ENCODE measurements at places on chromosomes 2 and 18. TPM values are rescaled to one million over a fixed set of nuclear protein-coding genes. Genes with fewer than 3 reads are reported as not detected.
A peak's percentile ranks its signal among the peaks of the same experiment; 100 is the strongest.

DNA sequence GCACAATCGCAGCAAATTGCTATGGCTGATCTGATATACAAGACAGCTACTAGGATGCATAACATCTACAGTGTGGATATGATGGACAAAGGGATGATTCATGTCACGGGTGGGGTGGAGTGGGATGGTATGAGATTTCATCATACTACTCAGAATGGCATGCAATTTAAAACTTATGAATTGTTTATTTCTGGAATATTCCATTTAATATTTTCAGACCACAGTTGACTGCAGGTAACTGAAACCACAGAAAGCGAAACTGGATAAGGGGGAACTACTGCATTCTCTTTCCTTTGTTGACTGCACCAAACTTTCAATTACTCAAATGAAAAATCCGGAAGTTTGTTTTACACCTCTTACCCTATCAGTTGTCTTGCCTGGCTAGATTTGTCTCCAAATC lies 94.4 kb upstream of the NEUROD1 start:
- DNase-seq: no peak

DNA sequence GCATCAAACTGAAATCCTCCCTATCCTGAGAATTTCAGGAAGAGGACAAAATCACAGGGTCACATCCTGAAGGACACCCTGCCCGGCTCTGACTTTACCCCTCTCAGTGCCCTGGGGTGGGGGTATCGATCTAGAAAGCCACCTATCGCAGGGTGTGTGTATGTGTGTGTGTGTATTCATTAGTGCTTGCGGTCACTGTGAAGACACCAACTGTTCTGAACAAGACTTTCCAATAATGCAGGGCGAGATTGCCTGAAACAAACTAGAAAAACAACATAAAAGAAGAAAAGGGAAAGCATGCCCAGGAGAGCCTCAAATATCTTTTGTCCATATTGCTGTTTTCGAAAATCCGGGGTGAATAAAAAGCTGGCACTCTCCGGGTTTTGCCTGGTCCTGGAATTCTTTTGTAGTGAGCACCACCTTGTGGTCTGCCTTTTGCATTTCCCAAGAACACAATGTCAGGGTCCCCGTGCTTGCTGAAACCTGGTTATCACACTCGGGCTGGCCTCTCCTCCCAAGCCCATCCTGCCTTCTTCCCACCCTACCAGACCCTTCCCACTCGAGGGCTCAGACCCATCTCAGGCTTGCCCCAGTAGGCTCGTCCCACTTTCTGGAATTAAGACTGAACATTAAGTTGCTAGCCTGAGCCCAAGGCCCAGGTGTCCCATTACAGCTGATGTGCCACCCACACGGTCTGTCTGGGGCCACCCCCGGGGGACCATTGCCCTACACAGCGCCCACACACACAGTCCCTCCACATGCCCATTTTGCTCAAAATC lies 25.0 kb upstream of the COPS8 start:
- peak; percentile 65 for DNase-seq

DNA sequence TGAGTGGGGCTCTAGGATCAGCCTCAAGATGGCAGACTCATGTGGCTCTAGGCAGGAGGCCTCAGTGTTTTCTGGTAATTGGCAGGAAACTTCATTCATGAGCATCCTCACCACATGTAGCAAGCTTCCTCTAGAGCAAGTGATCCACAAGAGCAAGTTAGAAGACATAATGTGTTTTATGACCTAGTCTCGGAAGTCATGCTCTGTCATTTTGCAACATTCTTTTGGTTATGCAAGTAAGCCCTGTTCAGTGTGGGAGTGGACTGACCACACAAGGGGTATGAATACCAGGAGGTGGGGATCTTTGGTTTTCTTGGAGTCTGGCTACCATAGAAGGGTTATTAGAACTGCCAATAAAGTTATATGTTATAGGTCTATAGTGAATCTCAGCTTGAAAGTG lies 66.8 kb upstream of the STK39 start:
- DNase-seq: no peak

DNA sequence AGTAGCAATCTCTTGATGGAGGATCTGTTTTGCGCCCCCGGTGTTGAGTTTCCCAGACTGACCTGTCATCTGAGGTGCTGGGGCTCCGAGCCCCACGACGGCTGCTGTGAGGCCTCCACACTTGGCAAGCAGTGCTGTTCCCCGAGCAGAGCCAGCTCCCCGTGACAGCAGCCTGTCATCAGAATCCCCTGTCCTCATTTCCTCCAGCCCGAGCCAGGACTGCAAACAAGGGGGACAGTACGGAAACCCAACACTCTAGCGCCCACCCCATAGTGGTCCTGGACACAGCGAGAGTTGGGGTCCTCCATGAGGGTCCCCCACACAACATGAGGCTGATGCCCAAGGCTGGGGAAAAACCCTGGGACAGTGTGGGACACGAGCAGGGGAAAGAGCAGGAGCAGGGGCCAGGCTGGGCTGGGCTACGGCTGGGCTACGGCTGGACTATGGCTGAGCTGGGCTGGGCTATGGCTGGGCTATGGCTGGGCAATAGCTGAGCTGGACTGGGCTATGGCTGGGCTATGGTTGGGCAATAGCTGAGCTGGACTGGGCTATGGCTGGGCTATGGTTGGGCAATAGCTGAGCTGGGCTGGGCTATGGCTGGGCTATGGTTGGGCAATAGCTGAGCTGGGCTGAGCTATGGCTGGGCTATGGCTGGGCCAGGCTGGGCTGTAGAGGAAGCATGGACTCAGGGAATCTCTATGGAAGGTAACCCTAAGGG lies 1.5 kb upstream of the KLHL30 start:
- no peak for DNase-seq

MGAT5 gene
- total RNA-seq: 64.4 TPM

GRCh38 chr2:151042964-151043363 lies 218.7 kb downstream of the RBM43 start:
- no peak for DNase-seq

- DNase-seq: peak; percentile 33
These were observed 30.6 kb upstream of the GPD2 start for GRCh38 chr2:156405586-156405985.

GRCh38 chr2:47073641-47074040 lies 81.5 kb downstream of the STPG4 start:
- DNase-seq: no peak

PRPF40A gene
- 86.8 TPM for total RNA-seq

DNA sequence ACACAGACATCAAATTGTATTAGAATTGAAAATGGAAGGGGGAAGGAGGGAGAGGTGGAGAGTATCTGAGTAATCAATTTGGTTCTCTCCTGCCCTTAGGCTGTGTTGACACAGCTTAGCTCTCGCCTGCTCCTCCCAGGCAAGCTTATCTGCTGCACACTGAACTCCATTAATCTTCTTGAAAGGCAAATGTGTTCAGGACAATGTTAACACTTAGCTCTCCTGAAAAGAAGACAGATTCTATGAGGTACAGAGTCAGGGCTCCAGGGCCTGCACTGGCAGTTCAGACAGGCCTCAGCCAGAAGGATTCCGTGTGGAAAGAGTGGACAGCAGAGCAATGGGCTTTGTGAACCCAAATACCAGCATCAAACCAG lies 430.0 kb upstream of the TNP1 start:
- DNase-seq: no peak

SLC9A4 gene
- not detected for total RNA-seq

SCN3A gene
- total RNA-seq: 12.5 TPM

TTC32 gene
- 13.5 TPM for total RNA-seq

MAL gene
- total RNA-seq: 16.1 TPM

DNA sequence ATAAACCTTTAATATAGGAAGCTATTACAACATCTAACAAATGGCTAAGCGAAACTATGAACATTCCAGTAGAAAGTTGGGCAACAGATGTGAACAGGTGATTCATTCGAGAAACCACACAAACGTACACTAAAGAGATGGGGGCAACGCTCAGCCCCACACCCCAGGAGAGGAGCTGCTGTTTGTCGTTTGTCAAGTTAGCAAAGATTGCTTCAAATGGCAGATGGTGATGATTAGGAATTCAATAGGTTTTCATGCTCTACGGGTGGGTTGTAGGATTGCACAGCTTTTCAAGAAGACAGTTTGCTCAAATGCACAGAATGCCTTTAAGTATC lies 154.7 kb upstream of the HDAC4 start:
- DNase-seq: no peak

DNA sequence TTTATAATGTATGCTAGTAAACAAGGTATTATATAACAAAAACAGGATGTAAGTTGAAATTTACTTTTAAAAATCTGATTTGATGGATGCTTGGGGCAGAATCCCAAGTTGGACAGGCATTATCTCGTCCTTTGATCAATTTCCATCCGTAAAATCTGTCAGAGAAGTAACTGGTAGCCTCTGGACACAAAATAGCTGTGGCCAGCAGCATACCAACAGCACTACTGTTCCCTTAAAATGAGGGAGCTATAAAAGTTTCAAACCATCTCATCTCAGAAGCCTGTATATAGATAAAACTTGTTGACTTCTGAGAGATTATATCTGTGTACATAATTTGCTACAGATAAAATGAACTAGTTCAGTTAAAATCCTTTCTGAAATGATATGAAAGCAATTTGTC lies 14.7 kb upstream of the METAP1D start:
- DNase-seq: no peak

DNA sequence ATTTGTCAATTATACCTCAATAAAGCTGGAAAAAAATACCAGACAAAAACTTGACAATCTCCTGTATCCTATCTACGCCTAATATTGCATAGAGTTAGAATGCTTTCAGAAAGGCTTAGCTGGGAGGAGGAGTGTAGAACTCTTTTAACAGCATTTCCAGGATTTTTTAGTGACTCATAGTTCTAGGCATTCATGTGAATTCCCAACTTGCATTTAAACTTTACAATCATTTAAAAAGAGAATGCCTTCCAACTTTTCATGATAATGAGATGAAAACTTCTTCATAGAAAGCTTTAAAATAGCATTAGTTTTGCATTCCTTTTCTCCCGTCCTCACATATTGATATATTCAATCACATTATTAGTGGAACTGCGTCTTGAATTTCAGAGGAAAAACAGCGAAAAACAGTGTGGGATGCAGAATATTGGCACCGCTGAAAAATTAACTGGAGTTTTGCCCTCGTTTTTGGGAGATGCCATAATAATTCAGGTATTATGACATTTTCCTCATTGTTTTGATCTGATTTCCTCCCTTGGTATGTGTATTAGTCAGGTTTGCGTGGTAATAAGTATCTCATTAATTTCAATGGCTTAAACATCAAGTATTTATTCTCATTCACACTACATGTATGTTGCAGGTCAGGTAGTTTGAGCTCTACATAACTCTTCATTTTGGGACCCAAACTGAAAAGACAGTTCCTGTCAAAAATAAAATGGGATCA lies 293.2 kb upstream of the FIGN start:
- no peak for DNase-seq

LTBP1 gene
- 5.1 TPM for total RNA-seq

GRCh38 chr18:12744103-12744502 lies 41.3 kb downstream of the PSMG2 start:
- no peak for DNase-seq

TMEM178A gene
- total RNA-seq: 3.3 TPM

DNA sequence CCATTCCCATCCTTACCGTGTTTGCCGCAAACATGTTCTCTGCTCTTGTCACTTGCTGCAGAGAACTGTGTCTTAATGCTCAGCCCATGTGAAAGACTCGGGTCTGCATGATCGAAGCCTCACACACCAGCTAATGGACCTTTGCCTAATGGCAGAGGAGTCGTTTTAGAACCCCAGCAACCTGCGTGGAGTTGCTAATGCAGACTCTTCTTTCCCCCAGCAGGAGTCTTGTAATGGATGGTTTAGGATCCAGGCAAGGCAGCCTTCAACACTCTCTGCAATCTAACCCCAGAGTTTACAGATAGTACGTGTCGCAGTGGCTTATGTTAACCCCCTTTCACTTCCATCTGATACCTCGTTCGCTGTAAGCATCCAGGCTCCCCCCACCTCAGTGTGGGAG lies 316.4 kb downstream of the AGAP1 start:
- DNase-seq: no peak

- no peak for DNase-seq
These were observed 65.8 kb upstream of the PIEZO2 start for GRCh38 chr18:11215216-11215615.

SNED1 gene
- 66.7 TPM for total RNA-seq

DNA sequence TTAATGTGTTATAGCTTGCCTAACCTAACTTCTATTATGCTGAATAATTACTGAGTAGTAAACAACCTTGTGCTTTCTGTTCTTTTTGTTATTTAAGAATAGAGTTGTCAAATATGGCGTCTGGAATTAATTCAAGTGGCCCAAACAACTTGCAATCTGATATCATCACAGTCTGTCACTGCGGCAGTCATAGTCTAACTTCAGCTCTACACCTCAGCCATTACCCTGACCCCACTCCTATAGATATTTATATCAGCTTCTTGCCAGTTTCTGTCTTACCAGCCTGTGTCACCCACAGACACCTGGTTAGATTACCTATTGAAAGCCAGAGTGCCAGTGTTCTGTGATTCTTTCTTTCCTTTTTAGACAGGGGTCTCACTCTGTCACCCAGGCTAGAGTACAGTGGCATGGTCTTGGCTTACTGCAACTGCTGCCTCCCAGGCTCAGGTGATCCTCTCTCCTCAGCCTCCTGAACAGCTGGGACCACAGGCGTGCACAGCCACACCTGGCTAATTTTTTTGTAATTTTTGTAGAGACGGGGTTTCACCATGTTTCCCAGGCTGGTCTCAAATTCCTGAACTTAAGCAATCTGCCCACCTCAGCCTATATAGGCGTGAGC lies 14.1 kb upstream of the KLHL41 start:
- DNase-seq: no peak

- DNase-seq: no peak
These were observed 211.0 kb upstream of the ZC3H15 start for GRCh38 chr2:186274936-186275575.

ATG4B gene
- total RNA-seq: 83.0 TPM

CNGA3 gene
- total RNA-seq: not detected

- DNase-seq: no peak
These were observed 809.2 kb downstream of the CNTNAP5 start for GRCh38 chr2:124834331-124834730.

RTP5 gene
- total RNA-seq: not detected

DNA sequence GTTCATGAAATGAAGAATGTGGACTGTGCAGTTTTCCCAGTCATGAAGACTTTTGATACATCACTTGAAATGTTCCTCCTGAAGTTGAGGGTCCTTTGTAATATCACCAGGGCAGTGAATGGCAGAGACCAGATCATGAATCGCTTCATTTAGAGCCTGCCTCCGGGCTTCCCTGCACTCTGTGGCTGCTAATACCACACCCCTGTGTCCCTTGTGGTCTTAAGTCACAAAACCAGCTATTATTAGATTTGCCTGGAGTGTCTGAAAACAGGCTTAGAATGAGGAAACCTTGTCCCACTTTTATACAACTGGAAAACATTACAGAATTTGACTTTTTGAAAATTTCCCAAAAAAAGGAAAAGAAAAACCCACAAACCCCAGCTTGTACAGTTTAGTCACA lies 147.9 kb downstream of the MGAT5 start:
- no peak for DNase-seq

ALK gene
- 0.40 TPM for total RNA-seq

GRCh38 chr2:35462226-35462998 lies 893.2 kb upstream of the CRIM1 start:
- DNase-seq: no peak

- DNase-seq: no peak
These were observed 57.5 kb downstream of the PAX3 start for GRCh38 chr2:222241128-222241870.

- DNase-seq: no peak
These were observed 9.1 kb upstream of the MALT1 start for GRCh38 chr18:58662118-58662517.

Measured in thyroid gland (tissue), 4 donors.